ENCODE measurements at places on chromosomes 7 and 10.

DNA sequence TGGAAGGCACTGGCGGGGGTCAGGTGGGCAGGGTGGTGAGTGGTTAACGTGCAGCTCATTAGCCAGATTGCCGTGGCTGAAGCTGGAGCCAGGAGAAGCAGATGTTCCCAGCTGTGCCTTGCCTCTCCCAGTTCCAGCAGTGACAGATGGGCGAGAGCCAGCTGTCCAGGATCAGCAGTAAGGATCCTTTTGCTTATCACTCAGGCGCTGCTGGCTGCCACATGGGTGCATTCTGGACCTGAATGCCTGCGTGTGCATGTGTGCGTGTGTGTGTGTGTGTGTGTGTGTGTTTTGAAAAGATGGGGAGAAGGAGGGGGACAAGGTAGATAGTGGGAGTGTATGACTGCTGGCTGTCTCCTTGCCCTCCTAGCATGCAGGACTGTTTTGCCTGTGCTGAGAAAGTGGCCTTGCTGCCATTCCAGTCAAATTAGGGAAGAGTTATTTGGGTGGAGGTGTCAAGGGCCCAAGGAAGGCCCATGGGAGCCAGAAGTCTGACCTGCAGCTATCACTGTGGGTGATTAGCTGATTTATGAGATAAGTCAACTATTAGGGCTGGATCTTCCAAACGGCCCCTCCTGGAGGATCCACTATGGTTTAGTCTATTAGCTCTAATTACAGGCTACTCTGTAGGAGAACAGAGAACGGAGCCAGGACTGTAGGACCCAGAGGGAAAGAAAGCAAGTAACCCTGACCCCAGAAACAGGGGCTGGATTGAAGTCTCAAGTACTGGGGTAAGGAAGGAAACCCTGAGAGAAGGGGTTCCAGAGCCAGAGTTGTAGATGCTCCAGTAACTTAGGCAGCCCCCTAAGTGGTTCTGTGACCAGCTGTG, 3.3 kb downstream of the EPHA1 start:
- no peak for DNase-seq

DNA sequence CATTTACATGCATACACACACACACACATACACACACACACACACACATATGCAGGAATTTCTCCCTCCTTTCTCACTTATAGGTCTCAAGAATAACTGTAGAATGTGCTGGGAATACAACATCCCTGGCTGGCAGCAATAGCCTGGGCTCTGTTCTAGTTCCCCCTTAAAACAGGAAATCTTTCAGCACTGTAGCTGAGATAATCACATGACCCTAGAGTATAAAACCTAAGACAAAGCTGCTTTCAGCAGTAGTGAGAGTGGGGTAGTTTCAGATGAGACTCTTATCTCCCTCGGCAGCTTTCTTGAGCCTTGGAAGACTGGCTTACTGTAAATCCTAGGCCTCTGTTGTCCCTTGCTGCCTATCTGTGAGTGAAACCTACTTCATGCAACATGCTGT, 137.4 kb upstream of the AKR1E2 start:
- no peak for DNase-seq

DNA sequence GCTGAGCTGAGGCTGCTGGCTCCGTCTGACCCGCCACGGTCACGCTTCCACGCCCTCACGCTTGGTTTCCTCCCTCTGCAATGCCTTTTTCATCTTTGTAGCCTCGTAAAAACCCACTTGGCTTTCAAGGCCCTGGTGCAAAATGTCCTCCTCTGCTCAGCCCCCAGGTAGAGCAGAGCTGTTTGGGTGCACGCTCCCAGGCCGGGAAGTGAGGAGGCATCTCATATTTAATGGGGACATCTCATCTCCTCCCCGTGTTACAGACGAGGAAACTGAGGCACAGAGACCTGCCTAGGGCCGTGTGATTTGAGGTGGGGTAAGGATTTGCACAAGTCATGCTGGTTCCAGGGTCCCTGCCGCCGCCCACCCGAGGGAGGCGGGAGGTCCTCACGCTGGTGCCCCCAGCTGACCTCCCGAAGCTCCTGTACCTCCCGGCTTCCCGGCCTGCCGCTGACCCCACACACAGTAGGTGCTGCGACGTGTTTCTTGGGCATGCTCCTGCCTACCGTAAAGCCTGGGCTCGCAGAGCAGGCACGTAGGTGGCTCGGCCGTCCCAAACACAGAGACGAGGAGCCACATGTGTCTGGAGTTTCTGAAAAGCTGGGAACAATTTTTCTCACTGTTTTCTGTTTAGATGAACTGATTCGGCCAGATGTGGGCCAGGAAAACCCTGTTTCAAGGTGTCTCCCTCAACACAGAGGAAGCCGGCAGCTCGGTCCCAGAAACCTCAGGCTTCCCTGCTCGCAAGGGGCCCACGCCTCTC, 11.5 kb downstream of the FOXL3 start:
- no peak for DNase-seq

GRCh38 chr7:103797647-103798307, 191.7 kb downstream of the RELN start:
- no peak for DNase-seq

- no peak for DNase-seq
Observed at GRCh38 chr10:44393051-44393630, 8.2 kb upstream of the CXCL12 start.

DNA sequence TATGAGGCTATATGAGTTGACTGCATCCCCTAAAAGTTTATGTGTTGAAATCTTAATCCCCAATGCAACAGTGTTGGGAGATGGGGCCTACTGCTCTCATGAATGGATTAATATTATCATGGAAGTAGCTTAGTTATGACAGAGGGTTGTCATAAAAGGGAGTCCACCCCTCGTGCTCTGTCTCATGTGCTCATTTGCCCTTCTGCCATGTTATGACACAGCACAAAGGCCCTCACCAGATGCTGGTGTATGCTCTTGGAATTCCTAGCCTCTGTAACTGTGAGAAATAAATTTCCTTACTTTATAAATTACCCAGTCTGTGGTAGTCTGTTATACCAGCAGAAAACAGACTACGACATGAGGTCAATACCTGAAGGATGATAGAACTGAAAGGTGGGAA, 17.6 kb upstream of the PANK1 start:
- DNase-seq: no peak

DNA sequence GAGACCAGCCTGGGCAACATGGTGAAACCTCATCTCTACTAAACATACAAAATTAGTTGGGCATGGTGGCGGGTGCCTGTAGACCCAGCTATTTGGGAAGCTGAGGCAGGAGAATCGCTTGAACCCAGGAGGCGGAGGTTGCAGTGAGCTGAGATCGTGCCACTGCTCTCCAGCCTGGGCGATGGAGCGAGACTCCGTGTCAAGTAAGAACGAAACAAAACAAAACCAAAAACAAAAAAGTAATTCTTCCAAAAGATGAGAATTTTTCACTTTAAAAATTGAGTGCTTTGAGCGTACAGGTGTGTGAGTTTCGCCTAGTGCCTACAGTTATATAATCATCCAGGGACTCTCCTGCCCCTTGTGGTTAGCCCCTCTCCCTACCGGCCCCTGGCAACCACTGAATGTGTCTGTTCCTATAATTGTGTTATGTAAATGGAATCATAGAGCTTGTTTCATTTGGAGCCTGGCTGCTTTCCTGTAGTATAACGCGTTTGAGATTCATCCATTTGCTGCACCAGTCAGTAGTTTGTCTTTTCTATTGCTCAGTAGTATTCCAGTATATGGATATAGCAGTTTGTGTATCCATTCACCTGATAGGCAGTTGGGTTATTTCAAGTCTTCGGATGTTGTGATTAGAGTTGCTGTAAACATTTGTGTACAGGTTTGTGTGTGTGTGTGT, 80.0 kb downstream of the RBM33 start:
- DNase-seq: no peak
